ENCODE measurements at places on chromosomes 16 and 17.

DNA sequence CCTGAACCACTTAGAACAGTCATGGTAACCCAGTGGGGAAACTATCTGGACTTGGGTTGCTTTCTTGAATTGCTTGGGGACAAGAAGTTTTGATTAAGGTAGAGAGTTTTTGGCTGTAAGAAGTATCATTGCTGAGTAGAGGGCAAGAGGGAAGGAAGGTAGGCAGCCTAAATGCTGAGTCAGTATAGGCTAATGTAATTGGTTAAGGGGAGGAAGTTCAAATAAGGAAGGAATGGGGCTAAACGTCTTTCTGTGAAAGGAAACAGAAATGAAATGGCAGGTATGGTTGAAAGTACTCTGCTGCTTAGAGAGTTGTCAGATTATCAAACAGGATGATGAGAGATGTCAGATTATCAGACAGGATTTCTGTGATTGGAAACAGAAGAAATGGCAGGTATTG, 20.3 kb downstream of the KPNB1 start:
- no peak for DNase-seq
- H3K27ac ChIP-seq, result peak overlapping the region; percentile 77
- H3K27me3 ChIP-seq, result no peaks in the 10 kb centered on the region
- peaks cover 40% of the 10 kb centered on the region for H3K36me3 ChIP-seq
- H3K4me3 ChIP-seq, result no peak overlapping the region

GRCh38 chr17:78583091-78583490, 5.9 kb upstream of the DNAH17 start:
- peaks cover 2% of the 10 kb centered on the region for H3K27me3 ChIP-seq
- no peak for DNase-seq
- H3K4me3 ChIP-seq, result no peak overlapping the region
- no peaks in the 10 kb centered on the region for H3K4me1 ChIP-seq

DNA sequence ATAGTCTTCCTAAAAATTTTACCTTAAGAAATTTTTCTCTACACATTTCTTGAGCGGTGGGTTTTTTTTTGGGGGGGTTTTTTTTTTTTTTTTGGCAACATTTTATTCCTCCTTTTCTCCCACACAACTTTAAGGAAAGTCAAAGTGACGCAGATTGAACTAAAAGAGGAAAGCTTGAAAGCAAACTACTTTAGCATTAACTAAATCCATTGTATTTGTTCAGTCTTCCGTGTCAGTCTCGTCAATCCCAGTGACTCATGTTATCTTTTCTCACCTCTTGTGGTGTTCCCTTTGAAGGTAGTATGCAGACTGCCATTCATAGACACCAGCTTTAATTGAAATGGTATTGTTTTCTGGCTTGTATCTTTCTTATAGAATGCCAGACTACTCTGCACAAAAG, 39.3 kb downstream of the TADA2A start:
- no peak overlapping the region for H3K27ac ChIP-seq
- no peak for DNase-seq
- no peaks in the 10 kb centered on the region for H3K27me3 ChIP-seq
- H3K36me3 ChIP-seq, result peaks cover 7% of the 10 kb centered on the region
- no peak overlapping the region for H3K4me3 ChIP-seq
- H3K4me1 ChIP-seq, result no peaks in the 10 kb centered on the region

GRCh38 chr16:81866820-81867440, 87.8 kb downstream of the PLCG2 start:
- peaks cover under 1% of the 10 kb centered on the region for H3K27me3 ChIP-seq
- peaks cover 78% of the 10 kb centered on the region for H3K4me1 ChIP-seq
- peak; percentile 45 for DNase-seq
- peak overlapping the region; percentile 93 for H3K27ac ChIP-seq
- H3K4me3 ChIP-seq, result peak overlapping the region; percentile 23

DNA sequence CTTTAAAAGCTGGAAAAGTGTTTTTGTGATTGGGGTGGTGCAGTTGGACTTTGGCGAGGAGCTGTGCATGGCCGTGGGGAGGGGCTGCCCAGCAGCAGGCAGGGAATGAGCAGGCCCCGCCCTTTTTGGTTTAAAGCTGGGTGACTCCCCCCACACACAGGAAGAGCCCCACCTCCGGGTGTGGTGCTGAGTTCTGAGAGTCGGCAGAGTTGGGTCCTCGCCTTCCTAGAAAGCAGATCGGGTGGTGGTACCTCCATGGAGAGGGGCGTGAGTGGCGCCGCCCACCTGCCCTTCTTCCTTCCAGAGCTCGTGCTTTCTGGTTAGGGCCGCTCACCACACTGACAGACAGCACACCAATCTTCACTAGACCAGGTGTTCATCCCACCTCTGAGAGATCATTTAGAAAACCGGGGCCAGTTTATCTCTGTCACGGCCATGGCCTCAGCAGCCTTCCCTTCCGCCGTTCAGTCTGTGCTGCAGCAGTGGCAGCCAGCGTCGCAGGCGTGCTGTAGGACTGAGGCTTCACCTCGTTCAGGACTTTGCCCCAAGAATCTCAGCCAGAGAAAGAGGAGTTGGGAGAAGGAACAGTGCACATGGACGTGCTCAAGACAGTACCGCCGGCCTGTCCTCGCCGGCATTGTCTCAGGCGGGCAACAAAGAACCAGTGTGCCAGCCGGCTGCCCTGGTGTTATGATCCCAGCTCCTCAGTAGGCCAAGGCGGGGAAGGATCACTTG, 144.0 kb upstream of the CHMP6 start:
- H3K27me3 ChIP-seq, result no peaks in the 10 kb centered on the region
- H3K4me3 ChIP-seq, result peak overlapping the region; percentile 79
- peak overlapping the region; percentile 78 for H3K27ac ChIP-seq
- DNase-seq, result peak; percentile 35

DNA sequence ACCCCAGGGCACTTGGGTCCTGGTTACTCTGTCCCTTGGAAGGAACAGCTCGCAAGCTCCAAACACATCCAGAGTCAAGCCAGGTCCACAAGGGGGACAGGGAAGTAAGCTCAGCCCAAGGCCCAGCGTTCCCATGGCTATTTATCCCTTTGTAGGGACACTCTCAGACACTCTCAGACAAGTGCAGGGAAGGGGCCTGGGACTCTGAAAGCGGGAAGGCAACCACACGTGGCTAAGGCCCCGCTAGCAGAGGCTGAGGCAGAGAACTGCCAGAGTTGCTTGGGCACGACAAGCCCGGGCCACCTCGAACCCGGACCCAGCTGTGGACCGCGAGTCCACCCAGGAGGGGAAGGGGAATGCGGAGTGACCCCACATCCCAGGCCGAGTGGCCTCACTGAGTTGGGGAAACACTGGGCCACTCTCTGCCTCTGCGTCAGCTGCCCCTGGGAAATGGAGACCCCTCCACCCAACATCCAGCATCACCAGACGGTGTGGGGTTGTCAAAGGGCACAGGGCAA, 10.2 kb downstream of the NPTX1 start:
- no peaks in the 10 kb centered on the region for H3K36me3 ChIP-seq
- DNase-seq, result no peak
- no peak overlapping the region for H3K27ac ChIP-seq
- peaks cover 14% of the 10 kb centered on the region for H3K4me1 ChIP-seq
- no peak overlapping the region for H3K4me3 ChIP-seq
- peaks cover 13% of the 10 kb centered on the region for H3K27me3 ChIP-seq

DNA sequence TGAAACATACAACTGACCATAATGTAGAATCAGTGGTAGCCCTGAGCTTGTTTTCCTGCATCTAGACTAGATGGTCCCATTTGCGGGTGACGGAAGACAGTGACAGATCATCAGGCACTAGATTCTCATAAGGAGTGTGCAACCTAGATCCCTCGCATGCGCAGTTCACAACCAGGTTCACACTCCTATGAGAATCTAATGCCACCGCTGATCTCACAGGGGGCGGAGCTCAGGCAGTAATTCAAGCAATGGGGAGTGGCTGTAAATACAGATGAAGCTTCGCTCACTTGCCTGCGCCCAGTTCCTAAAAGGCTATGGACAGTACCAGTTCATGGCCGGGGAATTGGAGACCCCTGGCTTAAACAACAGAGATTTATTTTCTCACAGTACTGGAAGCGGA, 656.3 kb downstream of the HS3ST4 start:
- no peak overlapping the region for H3K27ac ChIP-seq
- H3K4me3 ChIP-seq, result no peak overlapping the region
- H3K27me3 ChIP-seq, result peaks cover 7% of the 10 kb centered on the region

GRCh38 chr17:49490276-49490675, 4.8 kb upstream of the NGFR start:
- H3K4me1 ChIP-seq, result peaks cover 6% of the 10 kb centered on the region
- no peak overlapping the region for H3K27ac ChIP-seq
- H3K36me3 ChIP-seq, result no peaks in the 10 kb centered on the region
- H3K27me3 ChIP-seq, result peaks cover 8% of the 10 kb centered on the region

DNA sequence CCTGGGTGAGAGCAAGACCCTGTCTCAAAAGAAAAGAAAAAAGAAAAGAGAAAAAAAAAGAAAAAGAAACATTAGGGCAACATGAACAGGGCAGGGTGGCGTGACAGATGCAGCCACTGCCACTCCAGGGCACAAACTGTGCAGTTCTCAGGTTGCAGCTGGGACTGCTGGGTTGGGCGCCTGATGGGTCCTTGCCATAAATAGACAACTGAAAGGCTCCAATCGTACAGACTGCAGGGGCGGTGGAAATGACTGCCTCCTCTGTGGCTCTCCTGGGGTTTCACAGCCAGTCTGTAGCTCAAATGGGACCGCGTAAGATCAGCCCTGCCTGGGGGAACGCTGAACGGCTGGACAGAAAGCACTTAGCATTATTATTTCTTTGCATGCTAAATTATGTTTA, 130.7 kb downstream of the CPPED1 start:
- no peaks in the 10 kb centered on the region for H3K27me3 ChIP-seq
- DNase-seq, result no peak
- no peak overlapping the region for H3K4me3 ChIP-seq
- peaks cover 20% of the 10 kb centered on the region for H3K36me3 ChIP-seq
- no peak overlapping the region for H3K27ac ChIP-seq

GRCh38 chr16:10683170-10683569, 11.6 kb downstream of the TEKT5 start:
- no peaks in the 10 kb centered on the region for H3K4me1 ChIP-seq
- peaks cover 6% of the 10 kb centered on the region for H3K27me3 ChIP-seq
- no peaks in the 10 kb centered on the region for H3K36me3 ChIP-seq

GRCh38 chr17:57096472-57097202, 11.6 kb downstream of the AKAP1 start:
- H3K36me3 ChIP-seq, result no peaks in the 10 kb centered on the region
- DNase-seq, result no peak
- no peak overlapping the region for H3K4me3 ChIP-seq
- H3K27ac ChIP-seq, result no peak overlapping the region

DNA sequence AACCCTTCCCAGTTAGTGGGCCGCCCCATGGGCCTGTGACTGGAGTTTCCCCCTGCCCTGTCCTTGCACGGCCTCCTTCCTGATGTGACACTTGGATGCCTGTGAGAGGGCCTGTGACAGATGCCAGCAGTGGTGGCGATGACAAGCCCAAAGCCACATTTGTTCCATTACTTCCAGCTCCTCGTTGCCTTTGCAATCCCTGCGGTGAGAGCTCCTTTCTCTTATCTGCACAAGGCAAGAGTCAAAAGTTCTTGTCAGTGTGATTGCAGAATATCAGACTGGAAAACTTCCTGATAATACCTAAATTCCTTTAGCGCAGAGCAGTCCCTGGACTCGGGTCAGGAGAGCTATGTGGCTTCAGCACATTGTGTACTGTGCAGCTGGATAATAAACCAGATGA, 54.4 kb upstream of the ARHGAP44 start:
- H3K4me1 ChIP-seq, result no peaks in the 10 kb centered on the region
- DNase-seq, result no peak
- H3K36me3 ChIP-seq, result no peaks in the 10 kb centered on the region
- no peak overlapping the region for H3K27ac ChIP-seq

DNA sequence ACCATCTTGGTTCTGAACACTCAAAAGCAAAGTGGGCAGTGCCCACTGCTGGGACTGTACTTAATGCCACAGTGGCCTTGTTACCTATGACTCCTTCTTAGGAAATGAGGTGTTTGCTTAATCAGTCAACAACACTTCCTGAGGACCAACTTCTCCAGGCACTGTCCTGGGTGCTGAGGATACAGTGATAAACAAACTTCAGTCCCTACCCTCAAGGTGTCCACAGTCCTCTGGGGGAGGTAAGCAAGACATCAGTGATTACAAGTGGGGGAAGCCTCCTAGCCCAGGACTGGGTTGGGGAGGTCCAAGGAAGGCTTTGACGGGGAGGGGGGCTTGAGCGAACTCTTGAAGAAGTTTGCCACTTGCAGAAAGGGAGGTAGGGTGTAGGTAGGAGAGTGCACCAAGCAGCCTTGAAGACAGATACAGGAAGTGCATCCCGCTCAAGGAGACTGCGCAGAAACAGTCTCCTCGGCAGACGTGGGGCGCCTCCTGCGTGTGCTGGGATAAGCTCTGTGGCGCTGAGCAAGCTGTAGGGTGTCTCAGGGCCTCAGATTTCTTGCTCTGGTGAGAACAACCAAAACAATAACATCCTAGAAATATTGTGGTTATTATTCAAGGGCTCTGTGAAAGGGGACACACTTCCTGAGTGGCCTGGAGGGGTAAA, 2.6 kb upstream of the ABCC3 start:
- H3K27ac ChIP-seq, result no peak overlapping the region
- peaks cover 5% of the 10 kb centered on the region for H3K4me1 ChIP-seq
- no peak overlapping the region for H3K4me3 ChIP-seq

GRCh38 chr17:41528959-41529353, 848 bp upstream of the KRT19 start:
- H3K27me3 ChIP-seq, result peaks cover 14% of the 10 kb centered on the region
- no peak for DNase-seq
- no peaks in the 10 kb centered on the region for H3K36me3 ChIP-seq
- no peak overlapping the region for H3K27ac ChIP-seq
- H3K4me1 ChIP-seq, result no peaks in the 10 kb centered on the region
- H3K4me3 ChIP-seq, result no peak overlapping the region

GRCh38 chr17:44398692-44399691, 9.5 kb upstream of the ITGA2B start:
- peaks cover 14% of the 10 kb centered on the region for H3K27me3 ChIP-seq
- H3K27ac ChIP-seq, result no peak overlapping the region
- H3K4me3 ChIP-seq, result no peak overlapping the region
- H3K36me3 ChIP-seq, result peaks cover 18% of the 10 kb centered on the region
- no peak for DNase-seq

GRCh38 chr17:65498816-65499215, 62.6 kb downstream of the AXIN2 start:
- H3K4me1 ChIP-seq, result peaks cover 3% of the 10 kb centered on the region
- H3K4me3 ChIP-seq, result no peak overlapping the region
- DNase-seq, result no peak

GRCh38 chr17:12110906-12111305, 90.2 kb downstream of the MAP2K4 start:
- H3K4me3 ChIP-seq, result no peak overlapping the region
- H3K4me1 ChIP-seq, result no peaks in the 10 kb centered on the region
- H3K27ac ChIP-seq, result no peak overlapping the region
- H3K36me3 ChIP-seq, result peaks cover 36% of the 10 kb centered on the region

- no peak overlapping the region for H3K27ac ChIP-seq
- H3K4me1 ChIP-seq, result peaks cover 43% of the 10 kb centered on the region
- H3K4me3 ChIP-seq, result peak overlapping the region; percentile 27
These were observed 6.0 kb downstream of the CAPN15 start for GRCh38 chr16:533391-534123.

GRCh38 chr16:51051671-51052070, 99.4 kb downstream of the SALL1 start:
- no peak overlapping the region for H3K4me3 ChIP-seq
- no peaks in the 10 kb centered on the region for H3K36me3 ChIP-seq
- H3K27ac ChIP-seq, result no peak overlapping the region
- no peak for DNase-seq
- no peaks in the 10 kb centered on the region for H3K4me1 ChIP-seq

Data from immature natural killer cell (primary cell).